Muscle of leg (tissue), 16 donors: ENCODE measurements at places on chromosomes 3 and 15.

DNA sequence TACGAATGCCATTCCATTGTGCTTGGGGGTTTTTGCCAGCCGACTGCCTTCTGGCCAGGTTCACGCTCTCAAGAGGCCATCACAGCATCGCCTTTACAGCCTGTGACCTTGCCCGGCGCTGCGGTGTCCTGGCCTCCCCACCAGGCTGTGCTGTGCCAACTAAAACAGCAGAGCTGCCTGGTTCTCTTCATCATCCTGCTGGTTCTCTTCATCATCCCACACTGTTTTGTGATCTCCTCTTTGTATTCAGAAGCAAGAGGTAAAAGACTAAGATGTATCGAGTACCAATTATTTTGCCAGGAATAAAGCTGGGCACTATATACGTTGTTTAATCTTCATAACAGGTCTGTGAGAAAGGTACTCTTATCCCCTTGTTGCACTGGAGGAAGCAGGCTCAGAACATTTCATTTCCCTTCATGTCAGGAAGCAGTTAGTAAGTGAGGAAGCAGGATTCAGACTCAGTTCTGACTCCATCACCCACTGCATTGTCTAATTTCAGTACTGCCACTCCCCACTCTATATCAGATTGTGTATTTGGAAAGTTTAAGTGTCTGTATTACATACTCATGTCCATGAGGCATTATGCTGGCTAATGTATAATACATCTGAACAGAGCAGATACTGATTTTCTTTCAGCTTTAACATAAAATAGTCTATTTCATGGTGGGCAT, 92.7 kb downstream of the LRRC28 start:
- peak; percentile 13 for DNase-seq

DNA sequence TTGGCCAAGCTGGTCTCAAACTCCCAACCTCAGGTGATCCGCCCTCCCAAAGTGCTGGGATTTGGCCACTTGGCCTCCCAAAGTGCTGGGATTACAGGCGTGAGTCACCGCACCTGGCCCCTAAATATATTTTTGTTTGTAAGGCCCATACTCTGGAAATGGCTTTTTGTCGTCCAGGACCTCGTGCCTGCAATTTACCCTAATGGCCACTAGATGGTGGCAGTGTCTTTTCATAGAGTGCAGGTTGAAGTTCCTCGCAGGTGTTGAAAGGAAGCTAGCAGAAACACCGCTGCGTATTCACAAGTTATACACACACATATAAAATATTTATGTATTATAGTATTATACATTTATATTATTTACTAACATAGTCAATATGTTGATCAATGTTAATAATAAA, 97.2 kb downstream of the LRTM1 start:
- peak; percentile 27 for DNase-seq

DNA sequence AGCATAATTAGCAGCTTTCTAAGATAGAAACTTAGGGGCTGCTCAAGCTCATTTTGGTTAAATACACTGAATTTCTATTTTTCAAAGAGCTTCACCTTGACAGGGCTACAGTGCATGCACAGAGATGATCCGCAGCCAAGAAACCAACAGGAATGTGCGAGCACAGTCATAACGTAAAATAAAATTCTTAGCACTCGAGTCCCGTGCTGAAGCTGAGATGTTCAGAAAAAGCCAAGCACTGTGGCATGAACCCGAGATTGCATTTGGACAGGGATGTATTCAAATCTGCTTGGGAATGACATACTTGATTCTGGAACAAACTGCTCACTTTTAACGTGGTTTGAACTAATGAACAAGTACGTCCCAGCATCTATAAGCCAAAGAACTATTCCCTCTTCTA, 340.3 kb downstream of the FOXP1 start:
- DNase-seq = peak; percentile 42

DNA sequence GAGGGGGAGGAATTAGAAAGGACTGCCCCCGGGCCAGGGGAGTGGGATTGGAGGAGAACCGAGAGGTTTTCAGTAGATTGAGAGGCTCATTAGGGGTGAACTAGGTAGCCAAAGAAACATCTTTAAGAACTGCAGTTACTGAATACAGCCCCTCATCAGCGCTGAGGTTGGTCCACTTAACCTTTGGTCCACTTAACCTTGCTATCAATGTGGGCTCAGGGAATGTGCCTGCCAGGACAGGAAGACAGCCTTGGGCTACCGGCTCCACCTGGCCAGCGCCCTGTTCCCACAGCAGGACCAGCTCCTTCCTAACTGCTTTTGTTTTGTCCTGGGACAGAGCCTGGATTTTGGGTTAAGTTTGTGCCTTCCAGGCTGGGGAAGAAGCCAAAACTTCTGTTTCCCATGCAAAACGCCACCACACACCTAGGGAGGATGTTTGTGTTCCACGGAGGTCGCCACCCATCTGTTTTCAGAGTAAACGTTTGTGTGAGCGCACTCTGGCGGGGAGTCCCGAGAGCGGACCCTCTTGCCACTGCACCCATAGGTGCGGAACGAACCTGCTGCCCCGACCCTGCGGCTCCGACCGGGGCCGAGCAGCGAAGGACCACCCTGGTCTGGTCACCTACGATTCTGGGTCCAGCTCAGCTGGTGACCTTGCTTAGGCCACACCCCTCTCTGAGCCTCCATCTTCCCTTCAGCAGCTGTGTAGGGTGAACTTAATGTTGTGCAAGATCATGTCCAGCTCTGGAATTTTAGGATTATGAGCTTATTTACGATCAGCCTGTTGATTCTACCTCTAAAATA, 107.4 kb downstream of the VGLL4 start:
- DNase-seq = no peak

GRCh38 chr3:141152801-141153678, 78.6 kb upstream of the PXYLP1 start:
- DNase-seq = peak; percentile 59

DNA sequence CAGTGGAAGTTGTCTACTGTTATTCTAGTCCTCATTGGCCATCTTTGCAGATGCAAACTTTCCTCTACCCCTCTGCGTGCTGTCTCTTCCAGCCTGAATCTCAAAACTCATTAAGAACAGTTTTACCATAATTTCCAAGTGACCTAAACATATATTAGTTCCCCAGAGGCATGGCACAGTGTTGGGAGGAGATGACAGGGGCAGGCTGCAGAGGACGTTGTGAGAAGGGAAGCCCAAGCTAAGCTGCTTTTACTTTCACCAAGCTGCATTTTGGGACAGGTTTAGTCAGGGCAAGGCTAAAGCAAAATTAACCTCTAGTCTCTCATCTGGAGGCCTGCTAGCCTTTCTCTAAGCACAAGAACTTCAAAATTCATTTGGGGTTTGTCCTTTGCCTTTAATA, 318.6 kb upstream of the SATB1 start:
- DNase-seq = no peak

DNA sequence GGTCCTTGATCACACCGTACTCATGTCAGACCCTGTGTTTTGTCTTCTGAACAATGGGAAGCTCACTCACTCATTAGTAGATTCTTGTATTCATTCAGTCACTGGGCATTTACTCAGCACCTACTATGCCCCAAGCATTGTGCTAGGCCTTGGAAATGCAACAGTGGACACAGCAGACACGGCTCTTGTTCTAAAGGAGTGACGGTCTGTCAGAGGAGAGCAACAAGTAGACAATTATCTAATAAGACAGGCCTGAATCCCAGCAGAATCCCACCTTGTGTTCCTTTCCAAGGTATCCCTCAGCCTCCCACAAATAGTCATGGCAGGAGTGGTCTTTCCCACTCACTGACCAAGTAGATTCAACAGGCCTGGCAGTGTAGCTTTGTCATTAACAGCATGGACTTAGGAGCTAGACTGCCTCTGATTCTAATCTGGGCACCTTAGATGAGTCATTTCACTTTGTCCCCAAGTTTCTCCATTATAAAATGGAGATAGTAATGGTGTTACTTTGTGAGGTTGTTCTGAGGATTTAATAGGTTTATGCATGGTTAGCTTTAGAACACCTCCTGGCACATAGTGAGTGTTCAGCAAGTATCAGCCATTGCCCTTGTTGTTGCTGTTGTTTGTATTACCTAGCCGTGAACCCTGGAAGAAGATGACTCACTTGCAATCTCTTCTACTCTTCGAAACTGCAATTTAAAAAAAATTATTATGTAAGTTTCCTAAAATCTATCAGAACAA, 69.1 kb downstream of the SSUH2 start:
- no peak for DNase-seq

- DNase-seq = peak; percentile 63
Measured at GRCh38 chr15:25739687-25740121, 123.4 kb downstream of the ATP10A start.

- DNase-seq = no peak
Measured at GRCh38 chr3:104178680-104179079, 1188.0 kb upstream of the ALCAM start.

DNA sequence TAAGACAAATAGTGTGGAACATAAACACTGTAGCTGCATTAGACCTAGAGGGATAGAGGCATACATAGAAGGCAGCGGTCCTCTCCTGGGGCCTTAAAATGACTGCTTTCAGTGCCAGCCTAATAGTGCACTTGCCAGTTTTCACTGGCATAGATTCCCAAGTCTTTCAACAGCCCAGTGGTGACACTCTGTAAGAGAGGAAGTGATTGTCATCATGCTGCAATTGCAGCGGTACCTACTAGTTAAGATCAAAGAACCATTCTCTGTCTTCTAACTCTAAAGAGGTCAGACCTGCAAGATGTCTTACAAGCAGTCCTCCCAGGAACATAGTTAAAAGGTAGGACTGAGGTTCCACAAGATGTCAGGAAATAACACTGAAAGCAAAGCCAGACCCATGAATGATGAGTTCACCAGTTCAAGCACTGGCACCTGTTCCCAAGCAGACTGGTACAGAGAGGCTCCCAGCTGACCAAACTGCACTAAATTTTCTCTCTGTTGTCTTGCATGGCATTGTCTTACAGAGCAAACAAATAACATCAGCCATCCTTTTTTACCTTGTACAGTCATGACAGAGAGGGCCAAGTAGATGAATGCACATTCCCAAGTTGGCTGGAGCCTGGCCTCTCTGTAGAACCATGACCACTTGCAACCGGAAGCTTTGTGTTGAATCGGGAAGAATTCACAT, 100.5 kb upstream of the SKOR1 start:
- DNase-seq = no peak

GRCh38 chr3:72171463-72171881, 386.5 kb upstream of the PROK2 start:
- DNase-seq = peak; percentile 68

DNA sequence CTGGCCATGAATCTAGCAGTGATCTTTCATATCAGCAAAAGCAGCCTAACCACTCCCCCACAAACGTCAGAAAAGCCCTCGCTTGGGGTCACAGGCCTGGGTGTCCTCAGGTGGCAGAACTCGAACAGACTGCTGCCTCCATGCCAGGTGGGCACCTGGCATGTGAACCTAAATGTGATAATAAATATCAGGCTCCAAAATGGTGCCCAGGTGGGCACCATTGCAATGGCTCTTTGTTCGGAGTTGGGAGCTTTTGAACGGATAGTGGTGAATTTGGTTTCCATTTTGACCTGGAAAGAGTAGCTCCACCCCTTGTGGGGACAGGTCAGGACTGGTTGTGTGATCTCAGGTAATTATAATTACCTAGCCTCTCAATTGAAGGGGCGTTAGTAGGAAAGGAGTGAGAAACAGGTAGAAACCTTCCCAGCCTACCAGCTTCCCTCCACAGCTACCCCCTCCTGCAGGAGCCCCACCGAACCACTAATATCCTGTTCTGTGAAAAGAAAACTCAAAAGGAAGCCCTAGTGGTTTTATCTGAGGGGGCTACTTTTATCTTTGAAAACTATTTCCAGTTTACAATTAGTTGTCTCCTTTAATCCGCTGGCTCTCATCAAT, 18.1 kb downstream of the MYO1E start:
- no peak for DNase-seq

DNA sequence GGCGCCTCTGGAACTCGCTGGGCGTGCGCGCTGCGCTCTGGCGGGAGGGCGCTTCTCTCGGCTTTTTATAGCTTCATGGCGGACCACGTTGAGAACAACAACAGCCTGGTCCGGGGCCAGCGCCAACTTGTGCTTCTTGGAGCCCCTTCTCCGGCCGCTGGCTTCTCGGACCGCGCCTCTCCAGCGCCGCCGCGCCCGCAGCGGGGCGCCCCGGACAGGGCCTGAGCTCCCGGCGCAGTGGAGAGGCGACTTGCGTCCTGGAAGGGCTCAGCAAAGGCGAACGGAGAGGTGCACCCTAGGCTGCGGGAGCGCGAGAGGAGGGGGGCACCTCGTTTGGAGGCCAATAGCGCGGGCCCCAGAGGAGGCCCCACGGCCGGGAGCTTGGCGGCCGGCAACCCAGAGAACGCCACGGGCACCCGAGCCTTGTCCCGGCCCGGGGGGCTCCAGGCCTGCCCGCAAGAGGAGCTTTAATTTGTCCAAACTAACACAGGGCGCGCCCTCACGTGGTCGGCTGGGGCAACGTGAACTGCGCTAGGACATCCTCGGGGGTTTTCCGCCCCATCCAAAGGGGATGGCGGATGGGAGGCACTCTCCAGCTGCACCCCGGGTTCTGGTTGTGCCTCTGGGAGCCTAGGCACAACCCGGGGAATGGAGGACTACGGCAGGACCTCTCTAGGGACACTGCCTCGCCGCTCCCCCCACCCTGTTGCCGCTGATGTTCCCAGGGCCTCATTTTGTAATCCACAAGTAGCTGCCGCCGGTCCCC, 37.8 kb downstream of the HMCES start:
- DNase-seq = peak; percentile 90

- no peak for DNase-seq
Measured at GRCh38 chr3:128215290-128215689, 62.0 kb downstream of the EEFSEC start.

DNA sequence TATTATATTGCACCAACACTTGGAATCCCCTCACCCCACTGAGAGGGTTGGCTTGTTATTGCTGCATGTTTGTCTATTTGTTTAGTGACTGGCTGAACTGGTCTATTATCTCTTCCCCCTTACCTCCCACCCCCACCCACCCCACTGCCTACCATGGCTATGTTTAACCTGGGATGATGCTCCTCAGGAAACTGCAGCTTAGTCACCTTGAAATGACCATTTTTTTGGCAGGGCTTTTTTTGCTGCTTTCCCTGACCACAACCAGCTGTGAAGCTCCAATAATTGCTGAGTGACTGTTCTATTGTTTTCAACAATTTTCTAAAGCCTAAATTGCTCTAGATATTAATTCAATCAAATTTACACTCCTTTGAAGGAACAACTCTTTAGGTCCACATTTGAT, 137.9 kb upstream of the CADM2 start:
- no peak for DNase-seq

- DNase-seq = no peak
Measured at GRCh38 chr3:143363949-143364348, 244.4 kb downstream of the CHST2 start.

DNA sequence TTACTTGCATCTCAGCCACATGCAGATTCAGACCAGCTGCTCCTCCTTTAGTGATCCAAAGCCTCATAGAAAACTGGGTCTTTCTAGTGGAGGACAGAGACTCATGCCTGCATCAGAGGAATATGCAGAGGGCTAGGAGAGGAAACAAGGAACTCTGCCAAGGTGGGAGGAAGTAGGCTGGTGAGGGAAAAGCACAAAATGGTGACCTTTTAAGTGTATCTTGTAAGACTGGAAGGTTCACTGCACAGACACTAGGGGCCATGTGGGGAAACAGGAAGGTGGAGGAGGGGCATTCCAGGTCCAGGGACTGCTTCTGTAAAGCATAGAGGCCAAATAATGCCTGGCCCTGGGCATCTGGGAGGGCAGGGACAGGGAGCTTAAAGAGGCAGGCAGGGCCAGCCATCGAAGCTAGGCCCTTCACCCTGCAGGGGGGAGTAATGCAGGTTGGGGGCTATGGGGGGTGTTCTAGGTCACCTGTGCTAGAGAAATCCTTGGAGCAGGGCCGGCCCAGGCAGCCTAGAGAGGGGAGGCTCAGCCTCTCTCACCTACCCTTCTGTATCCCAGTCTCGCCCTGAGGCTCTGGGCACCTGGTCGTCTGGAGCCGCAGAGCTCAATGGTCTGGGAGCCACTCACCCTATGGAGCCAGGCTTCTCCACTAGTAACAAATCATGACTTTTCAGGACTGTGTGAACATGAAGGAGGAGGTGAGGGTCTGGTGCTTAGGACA, 117.7 kb downstream of the DNAJB8 start:
- no peak for DNase-seq
